ENCODE measurements at places on chromosomes 16 and 17.

GRCh38 chr16:11361701-11362451 is 16.6 kb downstream of the RMI2 start:
- DNase-seq, result no peak

DNA sequence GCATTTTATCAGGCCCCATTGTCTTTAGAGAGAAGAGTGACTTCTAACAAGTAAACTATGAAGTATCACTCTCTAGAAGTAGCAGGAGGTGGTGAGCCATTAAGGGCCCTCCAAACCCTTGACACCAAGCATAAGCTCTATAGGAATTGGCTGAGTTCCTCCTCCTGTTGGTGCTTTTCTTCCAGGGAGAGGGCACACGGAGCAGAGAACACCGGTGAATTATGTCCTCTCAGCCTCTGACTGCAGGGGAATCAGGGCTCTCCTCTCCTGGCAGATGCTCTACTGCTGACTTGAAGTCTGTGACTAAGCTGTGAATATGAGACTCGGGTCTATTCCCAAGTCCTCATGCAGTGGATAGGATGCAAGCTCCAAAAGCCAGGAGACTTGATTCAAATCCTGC is 32.3 kb downstream of the CHD9 start:
- no peak for DNase-seq

DNA sequence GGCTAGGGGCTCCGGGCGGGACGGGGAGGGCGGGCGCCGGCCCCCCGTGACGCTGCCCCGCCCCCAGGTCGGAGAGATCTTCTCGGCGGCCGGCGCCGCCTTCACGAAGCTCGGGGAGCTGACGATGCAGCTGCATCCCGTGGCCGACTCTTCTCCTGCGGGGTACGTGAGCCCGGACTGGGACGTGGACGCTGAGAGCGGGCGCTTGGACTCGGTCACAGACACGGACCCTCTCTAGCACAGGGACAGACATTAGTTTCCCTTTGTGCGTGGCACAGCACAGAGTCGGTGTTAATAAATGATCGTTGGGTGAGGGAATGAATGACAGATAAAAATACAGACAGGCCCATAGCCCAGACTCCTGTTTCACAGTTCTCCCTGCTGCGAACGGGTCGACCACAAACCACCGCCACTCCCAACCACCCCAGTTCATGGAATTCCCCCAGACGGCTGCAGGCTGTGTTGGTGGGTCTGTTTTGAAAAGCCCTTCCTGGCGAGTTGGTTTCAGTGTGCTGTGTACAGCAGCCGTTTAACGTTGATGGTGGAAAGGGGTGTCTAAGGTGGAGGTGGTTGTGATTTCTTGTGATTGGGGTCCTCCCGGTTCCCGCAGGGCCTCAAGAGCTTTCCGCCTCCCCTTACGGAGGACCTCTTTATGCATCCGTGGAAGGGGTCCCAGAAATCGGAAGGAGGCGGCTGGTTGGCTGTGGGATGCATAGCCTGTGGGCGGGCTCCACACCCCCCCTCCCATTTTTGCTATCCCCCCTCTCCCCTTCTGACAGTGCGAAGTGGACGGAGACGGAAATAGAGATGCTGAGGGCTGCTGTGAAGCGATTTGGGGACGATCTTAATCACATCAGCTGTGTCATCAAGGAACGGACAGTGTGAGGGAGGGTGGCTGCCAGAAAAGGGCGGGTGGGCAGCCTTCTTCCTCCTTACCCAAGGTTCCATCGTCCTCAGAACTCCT is 2.9 kb downstream of the RNASEK start:
- peak; percentile 68 for DNase-seq

- no peak for DNase-seq
Observed at GRCh38 chr17:40556884-40557414, 8.3 kb downstream of the CCR7 start.

GRCh38 chr17:9419932-9420453 is 155.6 kb downstream of the STX8 start:
- DNase-seq, result no peak

GRCh38 chr17:72254808-72255449 is 134.1 kb downstream of the SOX9 start:
- no peak for DNase-seq

GRCh38 chr17:69066482-69066881 is 5.8 kb upstream of the ABCA9 start:
- DNase-seq, result no peak

- no peak for DNase-seq
Observed at GRCh38 chr16:17145029-17145428, 325.7 kb downstream of the XYLT1 start.

DNA sequence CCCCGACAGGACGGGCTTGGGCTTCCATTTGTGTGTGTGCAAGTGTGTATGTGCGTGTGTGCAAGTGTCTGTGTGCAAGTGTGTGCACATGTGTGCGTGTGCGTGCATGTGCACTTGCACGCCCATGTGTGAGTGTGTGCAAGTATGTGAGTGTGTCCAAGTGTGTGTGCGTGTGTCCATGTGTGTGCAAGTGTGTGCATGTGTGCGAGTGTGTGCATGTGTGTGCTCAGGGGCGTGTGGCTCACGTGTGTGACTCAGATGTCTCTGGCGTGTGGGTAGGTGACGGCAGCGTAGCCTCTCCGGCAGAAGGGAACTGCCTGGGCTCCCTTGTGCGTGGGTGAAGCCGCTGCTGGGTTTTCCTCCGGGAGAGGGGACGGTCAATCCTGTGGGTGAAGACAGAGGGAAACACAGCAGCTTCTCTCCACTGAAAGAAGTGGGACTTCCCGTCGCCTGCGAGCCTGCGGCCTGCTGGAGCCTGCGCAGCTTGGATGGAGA is 23.1 kb upstream of the ITGAX start:
- DNase-seq, result no peak

DNA sequence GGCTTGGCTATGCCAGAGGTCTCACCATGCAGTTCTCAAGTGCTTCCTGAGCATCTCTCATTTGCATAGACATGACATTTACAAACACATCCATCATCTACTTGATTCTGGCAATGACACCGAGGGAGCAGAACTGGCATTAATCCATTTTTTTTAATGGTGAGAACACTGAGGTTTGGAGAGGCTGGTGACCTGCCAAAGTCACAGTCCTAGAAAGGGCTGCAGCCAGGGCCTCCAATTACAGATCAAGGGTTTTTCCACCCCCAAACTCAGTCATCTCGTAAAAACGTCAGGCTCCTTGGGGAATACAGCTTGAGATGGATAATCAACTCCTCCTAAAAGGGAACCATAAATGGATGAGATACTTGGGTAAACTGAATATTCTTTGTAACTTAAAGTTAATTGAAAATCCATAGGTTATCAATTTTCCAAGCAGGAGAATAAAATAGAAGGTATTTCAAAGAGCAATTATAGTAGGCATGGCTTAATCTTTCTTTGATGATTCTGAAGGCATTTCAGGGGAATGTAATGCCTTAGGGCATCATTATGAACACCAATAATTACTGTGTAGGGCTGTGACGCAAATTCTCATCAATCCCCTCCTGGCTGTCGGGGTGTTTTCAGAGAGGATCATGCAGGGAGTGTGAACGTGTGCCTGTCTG is 9.4 kb upstream of the MEOX1 start:
- DNase-seq, result no peak

DNA sequence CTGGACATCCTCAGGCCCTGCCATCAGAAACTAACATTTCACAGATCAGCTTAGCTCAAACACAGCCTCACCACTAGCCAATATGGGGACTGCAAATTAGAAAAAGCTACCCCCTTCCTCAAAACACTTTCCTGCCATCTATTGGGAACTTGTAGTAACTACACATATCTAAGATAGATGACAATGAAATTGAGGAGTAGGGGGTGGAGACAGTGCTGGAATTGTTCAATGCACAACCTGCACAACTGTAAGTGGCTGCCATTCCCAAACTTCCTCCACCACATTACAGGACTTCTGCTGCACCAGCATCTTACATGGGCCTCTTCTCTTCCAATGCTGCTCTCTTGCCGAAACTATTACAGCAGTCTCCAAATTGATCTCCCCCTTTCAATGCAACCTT is 21.9 kb downstream of the AIPL1 start:
- no peak for DNase-seq

GRCh38 chr17:57889892-57890856 is 40.3 kb upstream of the MRPS23 start:
- DNase-seq, result no peak

GRCh38 chr17:30316736-30317135 is 17.1 kb downstream of the TMIGD1 start:
- DNase-seq, result no peak

- no peak for DNase-seq
Observed at GRCh38 chr16:56191156-56191815, at the start of gene GNAO1. GNAO1 (plus strand) TSS chr16:56191489; CDS start chr16:56192236, 747 bp downstream.

DNA sequence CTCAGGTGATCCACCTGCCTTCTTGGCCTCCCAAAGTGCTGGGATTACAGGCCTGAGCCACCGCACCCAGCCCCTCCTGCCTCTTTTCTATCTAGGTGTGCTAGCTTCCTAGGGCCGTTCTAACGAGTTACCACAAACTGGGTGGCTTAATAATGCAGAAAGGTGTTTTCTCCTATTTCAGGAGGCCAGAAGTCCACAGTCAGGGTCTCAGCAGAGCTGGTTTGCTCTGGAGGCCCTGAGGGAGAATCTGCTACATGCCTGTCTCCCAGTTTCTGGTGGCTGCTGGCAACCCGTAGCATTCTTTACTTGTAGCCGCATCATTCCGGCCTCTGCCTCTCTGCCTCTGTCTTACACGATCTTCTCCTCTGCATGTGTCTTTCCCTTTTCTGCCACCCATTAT is 89.2 kb downstream of the NTN1 start:
- DNase-seq, result no peak

- no peak for DNase-seq
Observed at GRCh38 chr17:15233022-15233805, 31.9 kb downstream of the PMP22 start.

DNA sequence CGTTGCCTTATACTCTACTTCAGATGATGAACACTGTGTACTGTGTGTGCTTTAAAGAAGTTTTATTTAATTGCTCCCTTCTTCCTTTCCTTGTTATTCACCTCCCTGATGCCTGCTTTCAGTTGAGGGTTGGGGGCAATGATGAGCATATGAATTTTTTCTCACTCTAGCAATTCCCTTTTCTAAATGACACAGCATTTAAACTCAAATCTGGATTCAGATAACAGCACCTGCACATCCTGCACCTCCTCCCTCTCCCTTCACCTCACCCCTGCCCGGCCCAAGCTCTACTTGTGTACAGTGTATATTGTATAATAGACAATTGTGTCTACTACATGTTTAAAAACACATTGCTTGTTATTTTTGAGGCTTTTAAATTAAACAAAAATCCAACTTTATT is 13.0 kb upstream of the PNPO start:
- no peak for DNase-seq

DNA sequence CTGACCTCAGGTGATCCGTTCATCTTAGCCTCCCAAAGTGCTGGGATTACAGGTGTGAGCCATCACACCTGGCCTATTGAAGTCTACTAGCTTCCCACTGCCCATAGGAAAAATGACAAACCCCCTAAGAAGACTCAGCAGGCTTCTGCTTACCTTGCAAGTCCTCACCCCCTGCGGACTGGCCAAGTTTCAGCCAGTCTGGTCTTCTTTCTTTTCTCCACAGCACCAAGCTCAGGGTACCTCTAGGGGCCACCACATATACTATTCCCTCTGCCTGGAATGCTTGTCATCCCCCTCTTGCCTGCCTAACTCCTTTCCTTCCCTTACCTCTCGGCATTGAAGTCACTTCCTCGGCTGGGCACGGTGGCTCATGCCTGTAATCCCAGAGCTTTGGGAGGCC is 31.2 kb downstream of the ABCC3 start:
- no peak for DNase-seq

GRCh38 chr16:79899316-79899715 is 298.8 kb upstream of the MAF start:
- DNase-seq, result no peak

- DNase-seq, result no peak
Observed at GRCh38 chr17:39919087-39919683, 750 bp upstream of the GSDMB start.

- no peak for DNase-seq
Observed at GRCh38 chr16:67169642-67170167, 633 bp upstream of the NOL3 start.

GRCh38 chr17:78855561-78856165 is 15.0 kb upstream of the USP36 start:
- DNase-seq, result no peak

DNA sequence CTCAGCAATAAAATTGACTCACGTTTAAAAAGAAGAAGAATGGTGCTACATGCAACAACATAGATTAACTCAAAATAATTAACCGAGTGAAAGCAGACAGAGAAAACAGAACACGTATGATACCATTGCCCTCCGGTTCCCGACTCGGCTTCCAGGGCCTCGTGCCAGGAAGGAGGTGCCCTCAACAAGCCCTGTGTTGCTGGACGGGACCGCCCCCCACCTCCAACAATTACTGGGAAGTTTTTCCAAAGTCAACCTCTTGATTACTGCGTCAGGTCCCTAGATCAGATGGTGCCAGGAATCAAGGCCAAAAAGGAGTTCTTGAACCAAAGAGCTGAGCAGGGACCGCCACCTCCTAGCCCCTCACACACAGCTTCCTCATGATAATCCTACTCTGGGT is 20.4 kb downstream of the DNAH17 start:
- no peak for DNase-seq

DNA sequence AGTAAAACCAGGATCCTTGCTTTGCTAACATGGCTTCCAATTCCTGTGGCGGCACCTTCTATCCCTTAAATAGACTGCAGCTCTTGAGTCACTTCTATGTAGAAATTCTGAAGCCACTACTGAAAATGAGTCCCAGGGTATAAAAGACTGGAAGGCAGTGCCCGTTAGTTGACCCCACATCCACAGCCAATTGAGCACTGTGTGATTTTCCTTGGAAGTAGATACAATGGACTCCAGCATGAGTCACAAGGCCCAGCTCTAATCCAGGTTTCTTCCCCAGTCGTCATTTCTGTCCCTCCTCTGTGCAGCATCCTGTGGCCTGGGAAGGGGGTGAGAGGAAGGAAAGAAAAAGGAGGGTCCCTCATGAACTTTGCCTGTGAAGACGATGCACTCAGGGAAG is 69.5 kb downstream of the HLF start:
- no peak for DNase-seq

DNA sequence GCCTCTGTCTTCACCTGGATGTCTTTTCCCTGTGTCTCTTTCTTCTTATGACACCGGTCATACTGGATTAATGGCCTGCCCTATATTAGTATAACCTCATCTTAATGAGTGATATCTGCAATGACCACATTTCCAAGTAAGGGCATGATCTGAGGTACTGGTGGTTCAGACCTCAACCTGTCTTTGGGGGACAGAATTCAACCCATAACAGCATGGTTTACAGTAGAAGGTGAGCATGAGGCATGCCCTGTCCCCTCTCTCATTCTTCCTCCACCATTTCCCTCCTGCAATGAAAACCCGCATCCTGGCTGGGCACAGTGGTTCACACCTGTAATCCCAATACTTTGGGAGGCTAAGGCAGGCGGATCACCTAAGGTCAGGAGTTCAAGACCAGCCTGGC is 2.8 kb upstream of the RAB37 start:
- no peak for DNase-seq

GRCh38 chr17:67746704-67747571 is 29.2 kb downstream of the NOL11 start:
- DNase-seq, result no peak

- no peak for DNase-seq
Observed at GRCh38 chr17:10836966-10837590, 809 bp downstream of the PIRT start.

Measured in activated CD8-positive, alpha-beta memory T cell treated with anti-CD3 and anti-CD28 coated beads for 4 hours (primary cell).